Spinal cord (tissue), 10 donors: ENCODE measurements at places on chromosomes 1 and 21. TPM values are rescaled to one million over a fixed set of nuclear protein-coding genes. Genes with fewer than 3 reads are reported as not detected.
A peak's percentile ranks its signal among the peaks of the same experiment; 100 is the strongest.

Gene HCRTR1
- 0.94 TPM for total RNA-seq

DNA sequence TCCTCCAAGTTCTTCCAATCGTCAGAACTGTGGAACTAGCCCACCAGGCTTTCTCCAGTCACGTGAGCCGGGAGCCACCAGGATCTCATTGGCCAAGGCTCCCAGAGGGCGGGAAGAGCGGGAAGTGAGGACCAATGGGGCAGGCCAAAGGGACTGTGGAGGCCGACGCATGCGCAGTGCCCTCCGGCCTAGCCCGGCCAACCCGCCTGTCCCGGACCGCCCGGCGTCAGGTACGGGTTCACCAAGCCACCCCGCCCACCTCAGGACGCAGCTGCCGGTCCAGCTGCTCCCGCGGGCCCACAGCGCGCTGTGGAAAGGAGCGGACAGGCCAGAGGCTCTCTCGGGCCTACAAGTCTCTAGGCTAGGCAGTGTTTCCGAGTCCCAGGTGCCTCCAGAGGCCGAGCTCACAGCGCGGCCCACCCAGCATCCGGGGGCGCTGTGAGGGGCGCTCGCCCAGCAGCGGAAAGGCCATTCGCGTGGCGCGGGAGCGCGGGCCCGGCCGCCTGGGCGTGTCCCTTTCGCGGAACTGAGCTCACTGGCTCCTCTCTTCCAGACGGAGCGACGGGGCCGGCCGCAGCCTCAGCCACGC, 10.9 kb downstream of the OR14I1 start:
- H3K4me3 ChIP-seq = no peak overlapping the region
- H3K27me3 ChIP-seq = no peaks in the 10 kb centered on the region
- DNase-seq = no peak
- no peaks in the 10 kb centered on the region for H3K36me3 ChIP-seq
- H3K27ac ChIP-seq = no peak overlapping the region

DNA sequence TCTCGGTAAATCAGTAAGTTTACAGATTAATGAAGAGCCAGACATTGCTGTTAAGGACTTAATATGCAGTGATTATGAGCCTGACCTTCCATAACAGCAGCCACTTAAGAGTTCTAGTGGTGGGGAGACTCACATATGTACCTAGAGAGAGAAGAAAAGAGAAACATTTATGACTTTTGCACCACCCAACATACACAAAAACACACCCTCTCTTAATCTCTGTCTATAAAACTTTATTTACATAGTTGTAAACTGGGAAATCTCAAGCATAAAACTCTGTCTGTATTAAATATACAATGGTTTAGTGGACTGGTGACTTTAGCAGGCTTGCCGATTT, 347.4 kb upstream of the ADGRL2 start:
- H3K36me3 ChIP-seq = no peaks in the 10 kb centered on the region
- no peaks in the 10 kb centered on the region for H3K27me3 ChIP-seq
- no peak overlapping the region for H3K4me3 ChIP-seq
- H3K27ac ChIP-seq = no peak overlapping the region
- H3K4me1 ChIP-seq = no peaks in the 10 kb centered on the region

Gene HRNR
- not detected for total RNA-seq

- DNase-seq = no peak
- H3K4me3 ChIP-seq = no peak overlapping the region
- no peaks in the 10 kb centered on the region for H3K27me3 ChIP-seq
- peaks cover 6% of the 10 kb centered on the region for H3K4me1 ChIP-seq
- H3K27ac ChIP-seq = no peak overlapping the region
- peaks cover 2% of the 10 kb centered on the region for H3K36me3 ChIP-seq
Observed at GRCh38 chr1:115052454-115053083, 22.9 kb downstream of the TSHB start.

Gene FCRL2
- total RNA-seq = 0.20 TPM

- H3K4me1 ChIP-seq = no peaks in the 10 kb centered on the region
- H3K36me3 ChIP-seq = no peaks in the 10 kb centered on the region
- no peak overlapping the region for H3K27ac ChIP-seq
- H3K4me3 ChIP-seq = no peak overlapping the region
Observed at GRCh38 chr1:153292740-153293479, 19.8 kb downstream of the PGLYRP3 start.

DNA sequence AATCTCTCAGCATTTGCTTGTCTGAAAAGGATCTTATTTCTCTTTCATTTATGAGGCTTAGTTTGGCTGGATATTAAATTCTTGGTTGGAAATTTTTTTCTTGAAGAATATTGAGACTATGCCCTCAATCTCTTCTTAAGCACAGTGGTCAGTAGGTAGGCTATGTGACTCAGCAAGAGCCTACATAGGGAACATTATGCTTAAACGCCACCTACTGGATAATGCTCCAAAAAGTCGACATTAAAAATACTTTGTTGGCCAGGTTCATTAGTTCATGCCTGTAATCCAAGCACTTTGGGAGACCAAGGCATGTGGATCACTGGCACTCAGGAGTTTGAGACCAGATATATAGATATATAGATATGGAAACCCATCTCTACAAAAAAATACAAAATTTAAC, 678.0 kb upstream of the USP24 start:
- DNase-seq = no peak
- H3K27ac ChIP-seq = no peak overlapping the region
- H3K27me3 ChIP-seq = no peaks in the 10 kb centered on the region
- no peaks in the 10 kb centered on the region for H3K36me3 ChIP-seq

GRCh38 chr1:11634365-11635192, 19.6 kb downstream of the FBXO2 start:
- H3K27me3 ChIP-seq = no peaks in the 10 kb centered on the region
- H3K36me3 ChIP-seq = no peaks in the 10 kb centered on the region
- peaks cover 23% of the 10 kb centered on the region for H3K4me1 ChIP-seq
- no peak for DNase-seq

Gene ELAVL4
- 77.4 TPM for total RNA-seq

Gene HPCA
- 57.0 TPM for total RNA-seq

Gene CFAP141
- 0.89 TPM for total RNA-seq

- H3K36me3 ChIP-seq = no peaks in the 10 kb centered on the region
- no peak overlapping the region for H3K4me3 ChIP-seq
- no peak overlapping the region for H3K27ac ChIP-seq
- H3K4me1 ChIP-seq = peaks cover 7% of the 10 kb centered on the region
Observed at GRCh38 chr1:33867684-33868083, 3.8 kb downstream of the HMGB4 start.

GRCh38 chr1:36134031-36134430, 9.0 kb upstream of the COL8A2 start:
- H3K4me1 ChIP-seq = peaks cover 19% of the 10 kb centered on the region
- peaks cover 20% of the 10 kb centered on the region for H3K36me3 ChIP-seq
- no peaks in the 10 kb centered on the region for H3K27me3 ChIP-seq
- no peak overlapping the region for H3K4me3 ChIP-seq
- H3K27ac ChIP-seq = peak overlapping the region; percentile 33

GRCh38 chr1:91308544-91308943, 96.1 kb downstream of the HFM1 start:
- no peaks in the 10 kb centered on the region for H3K4me1 ChIP-seq
- no peak for DNase-seq
- no peaks in the 10 kb centered on the region for H3K27me3 ChIP-seq
- H3K27ac ChIP-seq = no peak overlapping the region
- peaks cover 5% of the 10 kb centered on the region for H3K36me3 ChIP-seq
- H3K4me3 ChIP-seq = no peak overlapping the region

- DNase-seq = no peak
- no peak overlapping the region for H3K27ac ChIP-seq
- peaks cover 9% of the 10 kb centered on the region for H3K4me1 ChIP-seq
Observed at GRCh38 chr1:201268604-201269151, 14.6 kb upstream of the PKP1 start.

Gene PANK4
- 25.7 TPM for total RNA-seq

DNA sequence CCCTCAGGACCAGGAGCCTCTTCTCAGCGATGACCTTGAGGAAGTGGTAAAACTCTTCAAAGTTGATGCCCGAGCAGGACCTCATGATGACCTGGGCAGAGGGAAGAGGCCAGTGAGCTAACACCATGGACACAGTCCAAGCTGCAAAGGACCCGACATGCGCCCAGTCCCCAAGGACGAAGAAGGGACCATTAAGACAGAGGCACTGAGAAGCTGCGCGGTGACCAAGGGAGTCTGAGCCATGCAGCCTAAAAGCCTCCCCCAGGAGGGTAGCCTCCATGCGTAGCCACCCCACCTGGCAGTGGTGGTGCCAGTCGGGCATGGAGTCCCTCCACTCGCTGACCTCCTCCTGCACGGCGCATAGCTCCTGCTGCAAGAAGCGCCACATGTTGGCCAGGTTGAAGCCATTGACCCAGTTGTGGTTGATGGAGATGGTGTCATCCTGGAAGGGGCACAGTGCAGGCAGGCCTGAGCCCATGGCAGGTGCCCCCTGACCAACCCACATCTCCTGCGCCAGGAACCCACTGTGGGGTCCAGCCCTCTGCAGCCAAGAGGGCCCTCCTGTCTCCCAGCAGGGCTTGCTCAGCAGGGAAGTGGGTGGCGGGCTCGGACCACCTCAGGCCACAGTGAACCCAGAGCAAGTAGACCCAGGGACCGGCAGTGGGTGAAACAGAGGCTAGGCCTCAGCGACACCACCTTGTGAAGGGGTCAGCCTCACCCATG, 2.4 kb downstream of the JMJD4 start:
- H3K27me3 ChIP-seq = no peaks in the 10 kb centered on the region
- no peak overlapping the region for H3K4me3 ChIP-seq
- peaks cover 58% of the 10 kb centered on the region for H3K4me1 ChIP-seq
- H3K27ac ChIP-seq = no peak overlapping the region
- no peak for DNase-seq

- H3K4me3 ChIP-seq = no peak overlapping the region
- DNase-seq = no peak
- no peaks in the 10 kb centered on the region for H3K27me3 ChIP-seq
- H3K4me1 ChIP-seq = no peaks in the 10 kb centered on the region
- no peaks in the 10 kb centered on the region for H3K36me3 ChIP-seq
Observed at GRCh38 chr1:193681422-193681821, 495.0 kb upstream of the B3GALT2 start.

DNA sequence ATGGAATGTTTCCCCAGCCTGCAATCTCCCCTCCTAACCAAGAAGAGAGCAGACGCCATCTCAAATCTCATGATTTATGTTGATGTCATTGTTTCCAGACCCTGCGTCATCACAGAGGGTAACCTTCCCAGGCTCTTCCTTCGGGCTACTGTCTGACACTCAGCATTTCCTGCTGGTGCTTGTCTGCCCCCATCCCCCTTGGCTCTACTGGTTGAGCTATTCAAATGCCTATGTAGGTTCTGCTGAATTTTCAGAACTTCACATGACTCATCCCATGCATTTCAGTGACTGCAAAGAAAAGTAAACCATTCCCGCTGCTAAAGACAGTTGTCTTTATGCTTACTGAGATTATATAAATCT, 24.8 kb upstream of the ITPKB start:
- no peaks in the 10 kb centered on the region for H3K27me3 ChIP-seq
- H3K27ac ChIP-seq = no peak overlapping the region
- DNase-seq = no peak
- H3K36me3 ChIP-seq = no peaks in the 10 kb centered on the region
- H3K4me3 ChIP-seq = no peak overlapping the region
- H3K4me1 ChIP-seq = no peaks in the 10 kb centered on the region

DNA sequence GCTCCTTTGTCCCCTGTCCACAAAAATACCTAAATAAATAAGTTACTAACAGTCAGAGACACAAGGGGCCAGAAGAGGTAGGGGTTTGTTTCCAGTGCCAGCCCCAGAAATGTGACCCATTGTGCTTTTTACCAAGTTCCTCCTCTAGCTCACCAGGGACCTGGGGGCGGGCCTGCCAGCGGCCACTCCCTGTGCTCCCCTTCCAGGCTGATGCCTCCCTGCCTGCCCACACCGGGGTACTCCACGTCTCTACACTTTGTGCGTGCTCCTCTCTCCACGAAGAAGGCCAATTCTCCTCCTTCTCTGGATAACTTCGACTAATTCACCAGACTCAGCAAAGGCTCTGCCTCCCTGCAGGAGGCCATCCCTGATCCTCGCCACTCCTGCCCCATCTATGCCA, 72.1 kb downstream of the BCAR3 start:
- H3K36me3 ChIP-seq = no peaks in the 10 kb centered on the region
- H3K4me3 ChIP-seq = no peak overlapping the region
- DNase-seq = no peak

- H3K4me3 ChIP-seq = no peak overlapping the region
- H3K27ac ChIP-seq = no peak overlapping the region
Observed at GRCh38 chr1:173871091-173871490, 2.9 kb downstream of the ZBTB37 start.

DNA sequence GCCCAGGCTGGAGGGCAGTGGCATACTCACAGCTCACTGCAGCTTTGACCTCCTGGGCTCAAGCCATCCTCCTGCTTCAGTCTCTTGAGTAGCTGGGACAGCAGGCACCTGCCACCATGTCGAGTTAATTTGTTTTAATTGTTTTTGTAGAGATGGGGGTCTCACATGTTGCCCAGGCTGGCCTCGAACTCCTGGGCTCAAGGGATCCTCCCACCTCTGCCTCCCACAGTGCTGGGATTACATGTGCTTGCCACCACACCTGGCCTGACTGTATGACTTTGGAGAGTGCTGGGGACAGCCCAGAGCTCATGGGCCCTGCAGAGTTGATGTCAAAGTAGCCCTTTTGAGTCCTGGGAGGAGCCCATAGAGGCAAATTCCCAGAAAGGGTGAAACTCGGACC, 1.8 kb downstream of the OBSCN start:
- H3K27ac ChIP-seq = no peak overlapping the region
- H3K4me1 ChIP-seq = peaks cover 34% of the 10 kb centered on the region
- no peak for DNase-seq
- H3K4me3 ChIP-seq = no peak overlapping the region

Gene GCSAML
- total RNA-seq = 0.11 TPM

DNA sequence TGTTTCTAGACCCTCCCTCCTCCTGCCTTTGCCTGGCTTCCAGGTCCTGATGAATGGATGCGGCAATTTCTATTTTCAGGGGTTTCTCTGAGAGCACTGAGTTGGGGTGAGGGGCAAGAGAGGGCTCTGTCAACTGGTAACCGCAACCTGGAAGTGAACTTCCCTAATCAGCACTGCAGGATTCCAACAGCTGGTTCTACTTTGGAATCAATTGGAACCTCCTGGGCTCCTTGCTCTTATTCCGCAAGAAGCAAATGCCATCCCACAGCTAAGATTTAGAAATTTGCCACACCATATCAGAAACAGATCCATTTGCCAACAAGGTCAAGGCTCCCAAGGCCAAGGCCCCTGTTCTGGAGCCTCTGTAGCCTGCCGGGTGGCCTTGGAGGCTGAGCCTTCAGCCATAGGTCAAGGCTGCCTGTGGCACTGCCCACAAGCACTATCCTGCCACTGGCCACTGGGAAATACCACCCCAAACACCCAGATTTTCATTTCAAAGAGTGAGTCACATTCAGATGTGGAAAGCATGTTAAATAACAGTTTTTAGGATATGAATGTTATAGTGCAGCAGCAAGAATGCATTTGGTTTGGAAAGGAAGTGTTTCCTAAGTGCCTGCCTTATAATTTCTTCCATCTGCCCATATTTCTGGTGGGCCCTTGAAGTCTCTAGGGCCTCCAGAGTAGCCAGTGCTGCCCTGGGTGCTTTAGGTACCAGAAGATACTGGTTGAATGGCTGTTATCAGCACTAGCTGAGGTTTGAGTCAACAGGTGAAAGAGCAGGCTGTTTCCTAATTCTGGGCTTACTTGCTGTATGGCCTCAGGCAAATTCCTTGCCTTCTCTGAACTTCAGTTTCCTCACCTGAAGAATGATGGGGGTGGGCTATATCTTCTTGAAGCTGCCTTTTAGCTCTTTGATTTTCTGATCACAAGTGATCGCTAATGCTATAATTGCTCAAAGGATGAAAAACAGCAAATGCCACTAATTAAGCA, 56.3 kb upstream of the JUN start:
- H3K27ac ChIP-seq = no peak overlapping the region
- H3K4me1 ChIP-seq = no peaks in the 10 kb centered on the region
- no peaks in the 10 kb centered on the region for H3K27me3 ChIP-seq
- no peaks in the 10 kb centered on the region for H3K36me3 ChIP-seq
- DNase-seq = no peak
- no peak overlapping the region for H3K4me3 ChIP-seq
